ENCODE measurements at places on chromosomes 7 and 10.

DNA sequence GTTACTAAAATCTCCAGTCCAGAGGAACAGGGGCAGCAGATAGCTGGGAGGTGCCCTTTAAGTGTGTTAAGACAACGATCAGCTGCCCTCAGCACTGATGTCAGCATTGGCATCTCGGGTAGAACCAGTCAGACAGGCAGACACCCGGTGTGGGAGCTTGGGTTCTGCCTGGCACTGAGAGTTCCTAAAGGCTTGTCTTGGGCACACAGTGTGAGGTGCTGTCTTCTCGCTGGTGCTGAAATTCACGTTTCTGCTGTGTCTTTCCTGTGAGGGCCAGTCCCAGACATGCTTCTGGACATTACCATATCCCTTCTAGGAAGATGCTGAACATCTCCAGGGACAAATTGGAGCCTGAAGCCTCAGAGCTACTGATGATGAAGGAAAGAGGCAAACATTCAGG is 156.2 kb downstream of the DNAJB6 start:
- DNase-seq = no peak

GRCh38 chr7:159143780-159144757 is 598 bp downstream of the VIPR2 start:
- no peak for DNase-seq

DNA sequence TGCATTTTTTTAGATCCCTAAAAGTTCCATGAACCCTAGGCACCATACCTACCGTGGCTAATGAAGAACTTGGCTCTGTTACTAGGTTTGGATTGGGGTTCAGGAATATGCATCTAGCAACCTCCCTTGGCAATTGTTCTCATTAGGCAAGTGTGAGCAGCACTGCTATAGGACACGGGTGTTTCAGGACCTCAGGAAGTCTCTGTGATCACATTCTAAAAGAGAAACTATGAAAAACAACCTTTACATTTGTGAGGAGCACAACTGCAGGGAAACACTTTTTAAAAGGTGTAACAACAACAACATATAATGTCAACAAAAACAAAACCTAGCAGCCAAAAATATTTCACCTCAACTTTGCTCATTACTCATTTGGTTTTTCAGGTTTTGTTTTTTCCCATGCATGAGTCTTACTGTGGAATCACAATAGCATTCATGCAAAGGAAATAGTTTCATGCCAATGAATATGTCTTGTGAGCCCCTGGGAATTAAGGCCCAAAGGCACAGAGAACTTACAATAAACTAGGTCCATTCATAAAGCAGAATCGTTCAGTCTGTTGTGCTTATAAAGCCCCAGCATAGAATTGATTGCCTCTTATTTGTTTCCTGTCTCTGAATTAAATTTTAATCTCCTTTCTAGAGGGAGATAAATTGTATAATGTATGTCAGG is 255.7 kb upstream of the DGKB start:
- DNase-seq = no peak

- no peak for DNase-seq
Observed at GRCh38 chr10:128047991-128048818, 78.0 kb downstream of the MKI67 start.

- no peak for DNase-seq
Observed at GRCh38 chr7:71746006-71746405, 614.1 kb downstream of the GALNT17 start.

DNA sequence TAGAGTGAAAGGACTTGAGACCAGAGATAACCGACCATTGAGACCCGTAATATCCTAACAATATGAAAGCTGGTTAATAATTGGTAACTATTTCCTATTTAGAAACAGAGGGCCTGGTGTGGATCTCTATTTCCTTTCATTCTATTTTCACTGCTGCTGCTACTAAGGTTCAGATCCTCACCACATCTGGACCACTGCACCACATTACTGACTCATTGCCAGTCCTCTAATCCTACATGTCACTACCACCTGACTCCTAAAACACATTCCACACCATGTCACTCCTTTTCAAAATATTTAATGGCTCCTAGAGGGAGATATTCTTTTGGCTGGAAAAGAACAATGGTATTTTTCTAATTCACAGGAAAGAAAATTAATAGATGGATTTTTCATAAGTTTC is 6.4 kb downstream of the USP54 start:
- DNase-seq = no peak

DNA sequence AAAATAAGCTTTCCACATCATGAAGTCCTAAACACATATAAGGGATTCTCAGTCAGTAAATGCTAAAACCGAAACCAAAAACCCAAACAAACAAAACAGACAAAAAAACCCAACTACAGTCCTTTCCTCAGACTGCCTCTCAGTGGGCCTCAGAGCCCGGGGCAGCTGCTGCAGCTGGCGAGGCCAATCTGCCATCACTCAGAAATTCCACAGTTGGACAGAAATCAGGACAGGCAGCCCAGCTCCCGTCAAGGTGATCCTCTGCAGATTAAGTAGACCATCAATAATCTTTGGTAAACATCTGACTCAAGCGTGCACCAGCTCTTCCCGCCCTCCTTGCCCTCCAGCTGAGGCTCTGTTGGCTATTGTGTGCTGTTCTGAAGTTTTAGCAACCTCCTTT is 142.2 kb downstream of the ATXN7L1 start:
- DNase-seq = no peak
